Central memory CD8-positive, alpha-beta T cell (primary cell): ENCODE measurements at places on chromosomes 6 and 20.

- H3K27me3 ChIP-seq: no peaks in the 10 kb centered on the region
- peaks cover 6% of the 10 kb centered on the region for H3K36me3 ChIP-seq
- H3K27ac ChIP-seq: no peak overlapping the region
- no peaks in the 10 kb centered on the region for H3K4me1 ChIP-seq
- DNase-seq: no peak
These were observed 42.9 kb downstream of the BCAS4 start for GRCh38 chr20:50837532-50838321.

GRCh38 chr6:123352279-123352678 lies 284.5 kb downstream of the TRDN start:
- H3K27ac ChIP-seq: no peak overlapping the region
- H3K27me3 ChIP-seq: no peaks in the 10 kb centered on the region
- peaks cover 2% of the 10 kb centered on the region for H3K36me3 ChIP-seq
- H3K4me3 ChIP-seq: no peak overlapping the region

DNA sequence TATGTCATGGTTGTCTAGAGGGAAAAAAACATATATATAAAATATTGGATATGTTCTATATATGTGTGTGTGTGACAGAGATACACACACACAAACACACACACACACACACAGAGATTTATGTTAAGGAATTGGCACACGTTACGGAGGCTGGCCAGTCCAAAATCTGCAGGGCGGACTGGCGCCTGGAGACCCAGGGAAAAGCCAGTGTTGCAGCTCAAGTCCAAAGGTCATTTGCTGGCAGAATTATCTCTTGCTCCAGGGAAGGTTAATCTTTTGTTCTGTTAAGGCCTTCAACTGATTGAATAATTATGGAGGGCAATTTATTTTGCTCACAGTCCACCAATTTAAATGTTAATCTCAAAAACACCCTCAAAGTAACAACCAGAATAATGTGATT lies 37.5 kb upstream of the PDE7B start:
- no peak for DNase-seq
- no peaks in the 10 kb centered on the region for H3K27me3 ChIP-seq
- no peaks in the 10 kb centered on the region for H3K36me3 ChIP-seq
- H3K4me3 ChIP-seq: no peak overlapping the region

DNA sequence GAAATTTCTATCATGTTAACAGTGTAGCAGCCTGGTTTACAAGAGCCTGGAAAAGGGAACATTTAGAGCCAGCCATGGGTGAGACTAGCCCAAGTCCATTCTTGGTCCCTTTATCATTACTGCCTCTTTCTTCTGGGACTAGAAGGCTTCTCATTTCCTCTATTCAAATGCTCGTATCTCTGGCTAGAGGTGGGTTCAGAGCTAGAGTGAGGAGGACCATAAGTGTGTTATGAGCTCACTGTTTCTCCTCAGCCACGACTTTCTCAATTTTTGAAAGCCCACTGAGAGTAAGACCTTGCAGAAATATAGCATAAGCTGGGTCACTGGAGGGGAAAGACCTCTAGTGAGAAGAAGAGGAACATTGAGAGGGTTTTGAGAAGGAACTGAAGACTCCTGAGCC lies 100.0 kb downstream of the SOBP start:
- H3K4me1 ChIP-seq: no peaks in the 10 kb centered on the region
- peaks cover 28% of the 10 kb centered on the region for H3K27me3 ChIP-seq
- no peaks in the 10 kb centered on the region for H3K36me3 ChIP-seq
- no peak overlapping the region for H3K4me3 ChIP-seq
- no peak for DNase-seq

- peak overlapping the region; percentile 43 for H3K27ac ChIP-seq
- H3K27me3 ChIP-seq: no peaks in the 10 kb centered on the region
- no peaks in the 10 kb centered on the region for H3K36me3 ChIP-seq
- peaks cover 37% of the 10 kb centered on the region for H3K4me1 ChIP-seq
These were observed 513.5 kb upstream of the JARID2 start for GRCh38 chr6:14732226-14732843.
